ENCODE measurements at places on chromosomes 7 and 10.

- DNase-seq = no peak
These were observed 11.3 kb upstream of the SAMD9L start for GRCh38 chr7:93159490-93159889.

DNA sequence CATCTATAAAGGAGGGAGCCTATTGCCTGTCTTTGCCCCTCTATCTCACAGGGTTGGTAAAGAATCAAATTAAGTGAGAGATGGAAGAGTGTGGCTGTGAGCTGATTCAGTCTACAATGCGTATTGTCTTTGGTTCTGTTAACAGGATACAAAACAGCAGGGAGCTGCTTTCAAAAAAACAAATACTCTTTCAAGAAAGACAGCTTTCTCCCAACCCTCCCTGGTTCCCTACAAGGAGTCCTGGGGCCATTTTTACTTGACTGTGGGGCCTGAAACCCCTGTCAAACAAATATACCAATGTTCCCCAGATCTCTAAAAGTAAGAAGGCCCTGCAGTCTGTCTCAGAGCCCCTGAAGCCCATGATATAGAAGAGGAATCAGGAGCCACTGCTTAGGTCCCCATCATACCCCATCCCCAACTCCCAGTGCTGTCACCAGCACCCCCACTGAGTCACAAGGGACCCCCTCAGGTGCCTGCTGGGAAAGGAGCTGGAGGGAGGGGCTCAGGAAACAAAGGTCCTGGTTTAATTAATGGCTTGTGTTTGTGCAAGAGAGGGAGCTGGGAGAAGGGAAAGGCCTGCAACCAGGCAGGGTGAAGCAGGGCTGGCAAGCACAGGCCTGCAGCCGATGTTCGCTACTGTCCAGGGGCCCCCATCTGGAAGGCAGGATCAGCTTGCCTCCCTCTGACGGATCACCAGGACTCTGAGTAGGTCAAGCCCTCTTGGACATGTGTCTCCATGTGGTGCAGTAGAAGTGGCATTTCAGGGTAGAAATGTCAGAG, 182.0 kb upstream of the GHITM start:
- no peak for DNase-seq

DNA sequence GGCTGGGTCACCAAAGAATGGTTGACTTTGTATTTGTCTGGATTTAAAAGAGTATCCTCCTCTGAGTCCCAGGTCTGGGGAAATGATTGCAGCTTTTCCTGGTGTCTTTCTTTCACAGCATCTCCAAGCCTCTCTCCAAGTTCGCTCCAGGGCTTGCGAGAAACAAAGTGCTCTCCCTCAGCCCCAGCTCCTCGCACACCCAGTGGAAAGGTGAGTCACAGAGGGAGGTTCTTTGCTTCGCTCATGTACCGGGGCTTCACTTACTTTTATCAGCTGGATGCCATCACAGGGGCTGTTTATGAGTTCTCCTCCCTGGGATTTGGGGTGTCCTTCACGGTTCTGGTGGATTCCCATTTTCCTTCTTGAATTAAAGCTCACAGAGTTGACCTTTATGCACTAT, 252.2 kb upstream of the PLPP4 start:
- DNase-seq = no peak

DNA sequence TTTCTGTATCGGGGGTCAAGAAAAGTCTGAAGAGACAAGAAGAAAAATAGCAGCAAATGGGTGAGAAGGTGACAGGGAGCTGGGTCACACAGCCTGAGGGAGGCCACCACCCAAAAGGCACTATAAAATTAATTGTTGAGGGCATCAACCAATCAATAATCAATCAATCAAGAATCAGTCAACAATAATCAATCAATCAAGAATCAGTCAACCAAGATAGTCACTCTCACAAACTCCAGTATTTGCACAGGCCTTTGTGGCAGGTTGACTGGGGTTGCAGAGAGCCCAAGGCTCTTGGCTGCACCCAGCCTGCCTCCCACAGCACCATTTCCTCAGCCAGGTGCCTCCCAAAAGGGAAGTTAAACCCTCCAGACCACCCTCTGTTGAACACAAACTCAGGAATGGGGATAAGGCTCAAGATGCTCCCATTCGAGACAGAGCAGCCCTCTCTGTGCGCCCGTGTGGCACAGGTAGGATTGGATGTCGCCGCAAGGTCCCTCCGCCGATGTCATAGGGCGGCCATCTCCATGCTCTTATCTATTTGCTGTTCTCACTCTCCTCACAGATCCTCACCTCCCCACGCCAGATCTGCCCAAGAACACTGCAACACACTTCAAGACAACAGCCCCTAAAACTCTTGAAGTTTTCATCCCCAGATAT, 64.0 kb downstream of the TNS3 start:
- DNase-seq = no peak

GRCh38 chr7:138875794-138876193, 77.8 kb upstream of the ATP6V0A4 start:
- no peak for DNase-seq

- no peak for DNase-seq
These were observed 19.9 kb upstream of the ZEB1 start for GRCh38 chr10:31299119-31299518.

DNA sequence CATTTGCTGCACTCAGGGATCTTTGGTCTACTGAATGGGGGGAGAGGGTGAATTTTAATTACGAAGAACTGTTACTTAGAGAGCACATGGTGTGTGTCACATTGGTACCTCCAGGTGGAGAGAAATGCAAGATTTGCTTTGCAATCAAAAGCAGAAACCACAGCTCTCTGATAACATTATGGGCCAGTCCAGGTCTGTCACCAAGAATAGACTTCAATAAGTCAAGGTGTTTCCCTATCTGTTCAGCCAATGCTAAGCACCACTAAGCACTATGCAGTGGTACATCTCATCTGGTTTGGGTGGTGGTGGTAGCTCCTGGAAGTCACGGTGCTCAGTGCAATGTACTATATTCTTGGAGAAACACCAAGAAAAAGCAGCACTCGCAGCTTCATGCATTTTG, 119.6 kb upstream of the AFAP1L2 start:
- no peak for DNase-seq

DNA sequence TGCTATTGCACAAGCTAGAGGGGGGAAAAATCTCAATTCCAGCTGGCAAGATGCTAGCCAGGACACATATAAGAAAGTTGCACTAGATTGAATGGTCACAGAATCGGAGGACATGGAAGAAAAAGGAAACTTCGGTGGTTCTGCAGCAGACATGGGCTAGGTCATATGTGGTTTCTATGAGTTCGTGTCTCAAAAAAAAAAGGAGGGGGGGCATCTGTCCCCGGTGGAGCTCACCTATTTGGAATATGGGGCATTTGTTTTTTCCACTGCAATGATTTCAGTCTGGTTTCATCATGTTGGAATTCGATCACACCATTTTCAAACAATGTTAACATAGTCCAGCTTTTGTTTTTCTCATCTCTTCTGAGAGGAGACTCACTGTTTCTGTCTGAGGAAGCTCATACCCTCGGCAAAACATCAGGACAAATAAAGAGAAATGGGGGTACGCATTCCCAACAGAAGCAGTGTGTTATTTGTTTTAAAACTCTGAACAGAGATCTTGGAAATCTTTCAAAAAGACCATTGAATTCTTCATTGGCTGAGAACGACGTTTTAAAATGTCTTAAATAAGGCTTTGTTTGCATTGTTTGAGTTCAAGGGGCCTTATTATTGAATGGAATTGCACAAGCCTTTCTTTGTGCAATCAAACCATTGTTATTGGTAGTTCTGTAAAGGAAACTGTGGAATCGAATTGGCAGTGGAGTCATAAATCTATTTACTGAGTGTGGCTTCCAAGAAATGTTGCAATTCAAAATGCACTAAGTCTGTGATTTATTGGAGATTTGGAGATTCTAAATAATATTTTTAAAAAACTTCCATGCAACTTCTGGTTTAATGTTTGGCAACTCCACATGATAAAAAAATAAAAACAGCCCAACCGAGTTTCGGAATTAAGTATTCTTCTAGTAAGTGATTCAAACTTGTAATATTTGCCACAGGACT, 173.2 kb downstream of the RTKN2 start:
- no peak for DNase-seq
